ENCODE measurements at places on chromosomes 5 and 9. TPM values are rescaled to one million over a fixed set of nuclear protein-coding genes. Genes with fewer than 3 reads are reported as not detected.
A peak's percentile ranks its signal among the peaks of the same experiment; 100 is the strongest.

DNA sequence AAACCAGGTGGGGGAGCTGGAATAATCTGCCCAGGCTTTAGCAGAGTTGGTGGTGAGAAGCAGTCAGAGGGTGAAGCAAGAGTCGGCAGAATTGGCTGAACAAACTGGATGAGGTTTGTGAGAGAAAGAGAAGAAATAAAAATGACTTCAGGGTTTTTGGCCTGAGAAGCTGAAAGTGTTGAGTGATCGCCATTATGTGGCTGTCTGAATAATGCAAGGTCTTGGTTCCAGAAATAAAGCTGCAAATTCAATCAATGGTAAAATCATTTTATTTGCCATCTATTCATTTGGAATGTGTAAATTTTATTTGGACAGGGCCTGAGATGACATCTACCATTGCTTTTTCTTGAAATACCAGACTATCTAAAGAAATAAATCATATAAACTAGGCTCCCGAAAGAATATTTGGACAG is 50.4 kb upstream of the DAB2 start:
- no peak overlapping the region for H3K27ac ChIP-seq
- H3K4me1 ChIP-seq = no peaks in the 10 kb centered on the region
- no peak overlapping the region for H3K4me3 ChIP-seq
- no peak for DNase-seq
- no peaks in the 10 kb centered on the region for H3K27me3 ChIP-seq
- no peaks in the 10 kb centered on the region for H3K36me3 ChIP-seq

DNA sequence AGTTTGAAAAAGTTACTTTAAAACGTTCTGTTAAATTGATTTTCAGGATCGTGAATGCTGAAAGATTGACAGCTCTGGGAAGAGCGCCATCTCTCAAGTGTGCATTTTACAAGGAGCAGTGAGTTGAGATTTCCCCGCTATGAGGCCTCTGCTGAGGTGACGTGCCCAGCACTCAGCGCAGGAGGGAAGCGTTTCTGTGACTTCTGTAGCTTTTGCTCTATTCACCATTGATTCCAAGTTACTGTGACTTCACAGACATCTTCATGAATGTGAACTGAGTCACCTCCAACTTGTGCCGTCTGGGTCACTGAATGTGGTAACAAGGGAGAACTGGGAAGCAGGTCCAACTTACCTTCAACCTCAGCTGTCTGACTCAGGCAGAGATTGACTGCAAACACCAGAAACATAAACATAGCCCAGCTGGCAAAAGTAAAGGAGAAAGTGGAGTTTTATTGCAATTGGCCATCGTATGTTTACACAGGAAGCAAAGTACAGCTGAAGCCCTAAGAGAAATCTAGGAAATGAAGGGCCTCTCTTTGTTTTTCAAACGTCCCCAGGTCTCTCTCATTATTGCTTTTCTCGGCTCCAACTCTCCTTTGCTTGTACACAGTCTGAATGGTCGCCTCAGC is 428.8 kb upstream of the CLINT1 start:
- no peaks in the 10 kb centered on the region for H3K4me1 ChIP-seq
- no peak overlapping the region for H3K4me3 ChIP-seq
- H3K27ac ChIP-seq = no peak overlapping the region
- no peak for DNase-seq
- H3K36me3 ChIP-seq = no peaks in the 10 kb centered on the region

DNA sequence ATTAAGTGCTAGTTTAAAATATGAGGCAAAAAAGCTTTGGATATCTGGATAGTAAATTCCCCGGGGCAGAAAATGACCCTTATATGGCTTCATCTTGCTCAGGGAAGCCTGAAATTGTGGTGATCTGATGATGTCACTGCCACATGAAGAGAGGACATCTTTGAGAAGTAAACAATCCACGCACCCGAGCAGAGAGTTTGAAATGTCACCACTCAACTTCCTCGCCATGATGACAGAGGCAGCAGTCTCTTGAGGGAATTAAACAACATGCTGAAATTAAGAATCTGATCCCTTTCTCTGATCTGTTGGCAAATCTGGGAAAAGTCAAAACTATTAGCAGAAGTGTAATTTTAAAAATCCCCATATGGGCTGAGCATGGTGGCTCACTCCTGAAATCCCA is 110.0 kb downstream of the TLE1 start:
- no peaks in the 10 kb centered on the region for H3K27me3 ChIP-seq
- H3K27ac ChIP-seq = no peak overlapping the region
- H3K36me3 ChIP-seq = no peaks in the 10 kb centered on the region
- DNase-seq = no peak
- no peak overlapping the region for H3K4me3 ChIP-seq

DNA sequence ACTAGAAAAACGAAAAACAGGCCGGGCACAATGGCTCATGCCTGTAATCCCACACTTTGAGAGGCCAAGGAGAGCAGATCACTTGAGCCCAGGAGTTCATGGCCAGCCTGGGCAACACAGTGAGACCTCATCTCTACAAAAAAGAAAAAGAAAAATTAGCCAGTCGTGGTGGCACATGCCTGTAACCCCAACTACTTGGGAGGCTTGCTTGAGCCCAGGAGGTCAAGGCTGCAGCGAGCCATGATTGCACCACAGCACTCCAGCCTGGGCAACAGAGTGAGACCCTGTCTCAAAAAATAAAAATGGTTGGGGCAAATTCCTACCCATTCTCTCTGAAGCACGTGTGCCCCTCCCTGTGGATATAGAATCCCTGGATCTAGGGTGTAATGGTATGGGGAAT is 8.4 kb upstream of the CFAP157 start:
- H3K4me1 ChIP-seq = peaks cover 11% of the 10 kb centered on the region
- no peak overlapping the region for H3K27ac ChIP-seq
- DNase-seq = no peak
- H3K27me3 ChIP-seq = no peaks in the 10 kb centered on the region
- H3K36me3 ChIP-seq = peaks cover 2% of the 10 kb centered on the region

- H3K27me3 ChIP-seq = peaks cover 19% of the 10 kb centered on the region
- H3K4me3 ChIP-seq = no peak overlapping the region
- no peaks in the 10 kb centered on the region for H3K4me1 ChIP-seq
- H3K27ac ChIP-seq = no peak overlapping the region
- DNase-seq = no peak
- H3K36me3 ChIP-seq = no peaks in the 10 kb centered on the region
These were observed 140.8 kb downstream of the COL23A1 start for GRCh38 chr5:178449163-178450070.

GRCh38 chr9:37290366-37290939 is 132.0 kb upstream of the GRHPR start:
- DNase-seq = no peak
- no peak overlapping the region for H3K4me3 ChIP-seq
- no peaks in the 10 kb centered on the region for H3K27me3 ChIP-seq
- H3K36me3 ChIP-seq = no peaks in the 10 kb centered on the region
- H3K27ac ChIP-seq = no peak overlapping the region
- H3K4me1 ChIP-seq = no peaks in the 10 kb centered on the region

- no peaks in the 10 kb centered on the region for H3K27me3 ChIP-seq
- no peak overlapping the region for H3K4me3 ChIP-seq
- no peaks in the 10 kb centered on the region for H3K36me3 ChIP-seq
- no peak overlapping the region for H3K27ac ChIP-seq
- no peaks in the 10 kb centered on the region for H3K4me1 ChIP-seq
- no peak for DNase-seq
These were observed 481.3 kb downstream of the CCDC171 start for GRCh38 chr9:16033921-16034691.

- H3K36me3 ChIP-seq = no peaks in the 10 kb centered on the region
- H3K4me1 ChIP-seq = no peaks in the 10 kb centered on the region
- DNase-seq = no peak
- no peak overlapping the region for H3K27ac ChIP-seq
- no peaks in the 10 kb centered on the region for H3K27me3 ChIP-seq
These were observed 174.2 kb downstream of the CACNA1B start for GRCh38 chr9:138051586-138052321.

DNA sequence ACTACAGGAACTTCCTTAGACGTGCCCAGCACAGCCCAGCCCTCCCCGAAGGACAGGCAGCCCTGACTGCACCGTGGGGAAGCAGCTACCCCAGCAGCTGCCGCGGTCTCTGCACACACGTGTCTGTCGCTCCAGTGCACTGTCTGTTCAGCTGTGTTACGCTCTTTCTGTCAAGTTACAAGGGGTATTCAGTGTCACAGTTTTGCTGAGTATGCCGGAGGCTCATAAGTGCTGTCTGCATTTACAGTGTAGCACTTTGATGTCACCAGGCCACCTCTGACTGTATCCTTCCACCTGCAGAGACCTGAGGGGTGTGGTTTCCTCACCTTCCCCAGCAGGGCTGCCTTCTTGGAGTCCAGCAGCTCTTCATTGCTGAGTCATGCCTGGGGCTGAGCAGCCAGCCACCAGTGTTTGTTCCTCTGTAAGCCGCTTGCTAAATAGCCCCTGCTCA is 126.8 kb downstream of the EHMT1 start:
- H3K36me3 ChIP-seq = peaks cover 16% of the 10 kb centered on the region
- H3K27ac ChIP-seq = no peak overlapping the region
- H3K4me1 ChIP-seq = peaks cover 7% of the 10 kb centered on the region

DNA sequence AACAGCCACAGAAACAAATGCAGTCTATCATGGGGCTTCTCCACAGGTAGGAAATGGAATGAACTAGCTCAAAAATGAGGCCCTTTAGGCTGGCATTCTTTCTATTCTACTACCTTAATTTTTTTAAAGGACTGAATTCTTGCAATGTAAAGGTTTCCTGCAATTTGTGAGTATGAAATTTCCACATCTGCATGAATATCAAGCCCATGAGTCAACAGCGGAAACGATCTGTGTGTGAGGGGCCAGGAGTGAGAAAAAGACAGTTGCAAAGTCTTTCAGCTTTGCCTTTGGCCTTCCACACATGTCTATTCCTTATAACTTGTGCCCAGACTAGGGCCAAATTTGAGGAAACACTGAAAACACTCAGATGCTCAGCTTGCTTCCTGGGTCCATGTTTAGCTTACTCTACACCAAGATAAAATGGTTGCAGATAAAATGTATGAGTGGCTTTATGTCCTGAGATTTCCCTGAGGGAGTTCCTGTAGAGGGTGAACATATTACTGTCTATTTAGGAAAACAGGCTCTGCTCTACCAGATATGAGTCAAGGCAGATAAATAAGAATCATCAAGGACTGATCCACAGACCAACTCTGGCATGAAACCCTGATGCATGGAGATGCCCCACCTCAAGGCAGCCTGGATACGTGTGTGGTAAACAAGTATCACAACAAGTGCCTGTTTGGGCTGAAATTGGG is 46.5 kb downstream of the RETREG1 start:
- H3K4me3 ChIP-seq = no peak overlapping the region
- H3K4me1 ChIP-seq = peaks cover 5% of the 10 kb centered on the region
- H3K36me3 ChIP-seq = no peaks in the 10 kb centered on the region
- no peak overlapping the region for H3K27ac ChIP-seq

GRCh38 chr9:73892335-73892734 is 604.8 kb upstream of the RORB start:
- H3K27me3 ChIP-seq = no peaks in the 10 kb centered on the region
- H3K4me1 ChIP-seq = no peaks in the 10 kb centered on the region
- H3K36me3 ChIP-seq = no peaks in the 10 kb centered on the region
- no peak overlapping the region for H3K4me3 ChIP-seq

- no peak within 1 kb of the TSS for H3K27ac ChIP-seq
- DNase-seq = no peak
- H3K4me1 ChIP-seq = peaks cover 3% of the 10 kb centered on the region
- H3K4me3 ChIP-seq = peak within 1 kb of the TSS; percentile 73
- no peaks in the 10 kb centered on the region for H3K36me3 ChIP-seq
These were observed at the start of gene TJP2 for GRCh38 chr9:69173891-69174615. Gene TJP2 (plus strand): TSS chr9:69174277. CDS start chr9:69174373, 96 bp downstream.

DNA sequence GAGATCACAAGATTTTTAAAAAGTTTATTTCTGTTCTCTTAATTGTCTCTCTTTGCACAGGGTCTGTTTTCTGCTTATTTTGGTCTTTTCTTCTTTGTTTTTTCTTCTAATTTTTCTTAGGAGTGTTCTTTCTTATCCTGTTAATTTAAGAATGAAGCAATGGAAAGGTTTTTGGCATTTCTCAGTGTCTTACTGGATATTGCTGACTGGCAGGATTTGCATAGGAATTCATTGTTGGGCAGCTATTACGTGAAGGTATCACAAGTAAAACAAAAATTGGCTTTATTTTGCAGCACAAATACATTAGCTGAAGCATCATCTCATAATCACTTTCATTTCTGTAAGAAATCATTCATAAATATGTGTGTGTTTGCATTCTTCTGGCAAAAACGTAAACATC is 566.9 kb upstream of the CDH6 start:
- no peak overlapping the region for H3K4me3 ChIP-seq
- no peaks in the 10 kb centered on the region for H3K27me3 ChIP-seq

DNA sequence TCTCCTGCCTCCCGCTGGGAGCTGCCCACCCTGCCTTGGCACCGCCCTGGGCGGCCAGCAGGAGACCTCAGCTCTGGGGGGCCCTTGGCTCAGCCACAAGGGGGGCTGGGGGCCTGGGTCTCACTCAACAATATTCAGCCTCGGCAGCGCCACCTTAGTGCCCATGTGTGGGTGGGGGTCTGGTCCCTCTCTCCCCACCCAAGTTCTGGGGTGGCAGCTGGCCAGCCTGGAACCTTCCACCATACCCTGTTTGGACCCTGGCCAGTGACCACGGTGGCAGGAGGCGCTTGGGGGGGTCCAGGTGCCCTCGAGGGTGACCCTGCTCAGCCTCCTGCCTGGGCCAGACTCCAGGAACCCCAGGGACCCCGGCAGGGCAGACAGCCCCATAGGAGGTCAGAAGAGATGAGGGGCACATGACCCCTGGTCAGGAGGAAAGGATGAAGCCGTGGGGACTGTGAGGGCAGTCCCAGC is 22.2 kb downstream of the NKD2 start:
- DNase-seq = no peak
- no peak overlapping the region for H3K27ac ChIP-seq
- no peaks in the 10 kb centered on the region for H3K36me3 ChIP-seq
- H3K4me3 ChIP-seq = no peak overlapping the region
- H3K4me1 ChIP-seq = no peaks in the 10 kb centered on the region
- H3K27me3 ChIP-seq = no peaks in the 10 kb centered on the region

DNA sequence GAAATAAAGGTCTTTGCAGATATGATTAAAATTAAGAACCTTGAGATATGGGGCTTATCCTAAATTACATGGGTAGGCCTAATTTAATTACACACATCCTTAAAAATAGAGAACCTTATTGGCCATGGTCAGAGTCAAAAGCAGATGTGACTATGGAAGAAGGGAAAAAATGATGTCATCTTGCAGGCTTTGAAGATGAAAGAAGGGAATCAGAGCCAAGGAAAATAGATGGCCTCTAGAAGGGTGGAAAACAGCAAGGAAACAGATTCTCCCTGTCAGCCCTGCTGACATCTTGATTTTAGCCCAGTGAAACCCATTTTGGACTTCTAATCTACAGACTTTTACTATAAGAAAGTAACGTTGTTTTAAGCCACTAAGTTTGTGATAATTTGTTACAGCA is 37.6 kb upstream of the KCNN2 start:
- H3K4me1 ChIP-seq = no peaks in the 10 kb centered on the region
- H3K27me3 ChIP-seq = no peaks in the 10 kb centered on the region
- H3K36me3 ChIP-seq = no peaks in the 10 kb centered on the region

GRCh38 chr5:105030153-105030552 is 1467.6 kb upstream of the NUDT12 start:
- no peak overlapping the region for H3K4me3 ChIP-seq
- H3K27me3 ChIP-seq = no peaks in the 10 kb centered on the region
- no peaks in the 10 kb centered on the region for H3K36me3 ChIP-seq
- no peak for DNase-seq
- H3K4me1 ChIP-seq = no peaks in the 10 kb centered on the region
- no peak overlapping the region for H3K27ac ChIP-seq

- no peak overlapping the region for H3K4me3 ChIP-seq
- H3K4me1 ChIP-seq = no peaks in the 10 kb centered on the region
- no peak overlapping the region for H3K27ac ChIP-seq
These were observed 314.0 kb downstream of the ARHGEF28 start for GRCh38 chr5:73940026-73940425.

Gene SVEP1
- 0.03 TPM for total RNA-seq

Gene PDE8B
- 0.66 TPM for total RNA-seq

Gene FST
- 1.1 TPM for total RNA-seq

Gene SCGB3A1
- total RNA-seq = 0.99 TPM

Gene SYK
- 1.4 TPM for total RNA-seq

Gene MEGF10
- not detected for total RNA-seq

Gene FAM221B
- total RNA-seq = not detected

Gene THBS4
- total RNA-seq = 0.51 TPM

Gene IRF1
- total RNA-seq = 252 TPM

Gene HRH2
- 5.5 TPM for total RNA-seq
